ENCODE measurements at places on chromosomes 12 and 14. TPM values are rescaled to one million over a fixed set of nuclear protein-coding genes. Genes with fewer than 3 reads are reported as not detected.
A peak's percentile ranks its signal among the peaks of the same experiment; 100 is the strongest.

DNA sequence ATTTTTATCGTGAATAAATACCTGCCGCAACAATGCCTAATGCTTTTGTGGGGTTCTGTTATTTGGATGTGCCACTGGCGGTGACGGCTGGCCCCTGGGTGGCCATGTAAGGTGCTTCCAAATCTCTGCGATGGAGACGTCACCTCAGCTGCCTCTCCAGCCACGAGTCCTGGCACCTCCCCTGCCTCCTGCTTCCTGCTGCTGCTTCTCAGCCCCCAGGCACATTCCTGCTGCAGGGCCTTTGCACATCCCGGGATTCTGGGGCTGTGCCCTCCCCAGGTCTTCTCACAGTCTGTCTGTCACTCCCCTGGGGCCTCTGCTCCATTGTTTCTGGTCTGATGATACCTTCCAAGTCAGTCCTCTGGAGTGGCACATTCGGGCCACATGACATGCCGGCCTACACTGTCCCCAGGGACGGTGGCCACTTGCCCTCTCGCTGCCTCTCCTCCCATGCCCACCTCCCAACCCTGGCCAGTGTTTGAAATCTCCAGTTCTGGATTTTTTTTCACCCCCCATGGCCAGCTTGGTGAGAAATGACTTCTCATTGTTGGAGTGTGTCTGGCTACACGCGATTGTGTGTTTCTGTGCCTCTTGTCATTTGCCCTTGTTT lies 151.8 kb downstream of the KIF26A start:
- no peak overlapping the region for H3K4me3 ChIP-seq
- no peak for DNase-seq
- H3K27ac ChIP-seq: no peak overlapping the region
- H3K36me3 ChIP-seq: no peaks in the 10 kb centered on the region

DNA sequence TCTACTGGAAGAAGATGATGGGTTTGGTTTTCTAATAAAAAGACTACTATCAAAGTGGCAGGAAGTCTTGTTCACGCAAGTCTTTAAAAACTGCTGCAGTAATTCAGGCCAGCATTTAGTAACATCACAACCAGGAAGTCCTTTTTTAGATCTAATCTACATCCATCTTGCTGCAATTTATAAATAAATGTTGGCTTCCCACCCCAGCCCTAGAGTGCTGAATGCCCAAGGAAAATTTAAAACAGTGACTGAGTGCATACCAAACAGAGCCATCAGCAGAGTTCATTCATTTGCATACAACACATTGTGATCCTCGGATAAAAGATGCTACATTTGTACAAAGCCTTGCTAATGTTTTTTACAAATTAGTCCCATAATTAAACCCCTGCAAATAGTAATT lies 72.1 kb downstream of the PHLDA1 start:
- peaks cover 21% of the 10 kb centered on the region for H3K4me1 ChIP-seq
- H3K27me3 ChIP-seq: peaks cover 2% of the 10 kb centered on the region
- no peak for DNase-seq

DNA sequence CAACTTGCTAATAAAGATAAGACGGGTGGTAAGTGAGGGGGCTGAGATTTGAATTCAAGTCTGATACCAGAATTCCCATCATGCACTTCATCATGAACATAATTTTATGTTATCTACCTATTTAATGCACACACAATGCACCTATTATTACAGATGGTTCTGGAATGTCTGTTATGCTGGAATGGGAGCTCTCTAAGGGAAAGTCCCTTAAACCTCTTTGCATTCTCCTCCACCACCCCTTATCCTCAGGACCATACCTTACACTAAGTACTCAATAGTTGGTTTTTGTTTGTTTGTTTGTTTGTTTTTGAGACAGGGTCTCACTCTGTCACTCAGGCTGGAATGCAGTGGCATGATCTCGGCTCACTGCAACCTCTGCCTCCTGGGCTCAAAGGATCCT lies 7.0 kb upstream of the MSI1 start:
- no peak overlapping the region for H3K27ac ChIP-seq
- H3K36me3 ChIP-seq: no peaks in the 10 kb centered on the region
- H3K27me3 ChIP-seq: peaks cover 39% of the 10 kb centered on the region

DNA sequence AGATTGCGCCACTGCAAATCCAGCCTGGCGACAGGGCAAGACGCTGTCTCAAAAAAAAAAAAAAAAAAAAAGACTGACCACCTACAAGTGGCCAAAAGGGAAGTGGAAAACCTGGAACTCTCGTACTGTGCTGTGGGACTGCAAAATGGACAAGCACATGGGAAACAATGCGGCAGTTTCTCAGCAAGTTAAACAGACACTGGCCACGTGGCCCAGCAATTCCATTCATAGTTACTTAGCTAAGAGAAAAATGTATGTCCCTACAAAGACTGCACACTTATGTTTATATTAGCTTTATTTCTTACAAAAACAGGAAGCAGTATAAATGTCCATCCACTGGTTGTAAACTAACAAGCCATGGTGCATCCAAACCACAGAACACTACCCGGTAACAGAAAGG lies 5.6 kb downstream of the CHFR start:
- no peak overlapping the region for H3K4me3 ChIP-seq
- no peak overlapping the region for H3K27ac ChIP-seq
- H3K36me3 ChIP-seq: peaks cover 9% of the 10 kb centered on the region
- H3K27me3 ChIP-seq: peaks cover 3% of the 10 kb centered on the region
- DNase-seq: no peak
- peaks cover 51% of the 10 kb centered on the region for H3K4me1 ChIP-seq

DNA sequence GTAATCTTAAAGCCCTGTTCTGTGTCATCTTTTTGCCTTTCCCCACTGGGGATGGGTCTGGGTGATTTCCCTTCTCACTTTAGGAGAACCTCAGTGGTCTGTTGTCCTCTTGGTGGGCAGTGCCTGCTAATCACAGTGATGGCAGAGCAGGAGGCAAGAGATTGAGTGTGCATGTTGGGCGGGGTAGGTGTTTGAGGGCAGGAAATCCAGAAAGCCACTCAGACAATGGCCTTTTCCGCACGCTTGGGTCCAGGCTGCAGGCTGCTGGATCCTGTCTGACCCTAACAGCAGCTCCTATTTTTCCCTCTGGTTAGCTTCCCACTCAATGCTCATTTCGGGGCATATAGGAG lies 13.7 kb upstream of the ITGA5 start:
- H3K4me1 ChIP-seq: peaks cover 72% of the 10 kb centered on the region
- peaks cover 3% of the 10 kb centered on the region for H3K27me3 ChIP-seq
- peak overlapping the region; percentile 92 for H3K27ac ChIP-seq
- H3K4me3 ChIP-seq: peak overlapping the region; percentile 82
- peak; percentile 72 for DNase-seq

- peaks cover 2% of the 10 kb centered on the region for H3K27me3 ChIP-seq
- DNase-seq: no peak
- H3K27ac ChIP-seq: no peak overlapping the region
- H3K4me3 ChIP-seq: no peak overlapping the region
- H3K36me3 ChIP-seq: peaks cover 12% of the 10 kb centered on the region
Measured at GRCh38 chr14:68636597-68636996, 156.3 kb downstream of the ZFP36L1 start.

GRCh38 chr12:109156586-109156985 lies 40.2 kb downstream of the ACACB start:
- no peaks in the 10 kb centered on the region for H3K36me3 ChIP-seq
- no peak for DNase-seq
- H3K4me1 ChIP-seq: peaks cover 16% of the 10 kb centered on the region
- H3K4me3 ChIP-seq: no peak overlapping the region
- no peak overlapping the region for H3K27ac ChIP-seq
- H3K27me3 ChIP-seq: no peaks in the 10 kb centered on the region

DNA sequence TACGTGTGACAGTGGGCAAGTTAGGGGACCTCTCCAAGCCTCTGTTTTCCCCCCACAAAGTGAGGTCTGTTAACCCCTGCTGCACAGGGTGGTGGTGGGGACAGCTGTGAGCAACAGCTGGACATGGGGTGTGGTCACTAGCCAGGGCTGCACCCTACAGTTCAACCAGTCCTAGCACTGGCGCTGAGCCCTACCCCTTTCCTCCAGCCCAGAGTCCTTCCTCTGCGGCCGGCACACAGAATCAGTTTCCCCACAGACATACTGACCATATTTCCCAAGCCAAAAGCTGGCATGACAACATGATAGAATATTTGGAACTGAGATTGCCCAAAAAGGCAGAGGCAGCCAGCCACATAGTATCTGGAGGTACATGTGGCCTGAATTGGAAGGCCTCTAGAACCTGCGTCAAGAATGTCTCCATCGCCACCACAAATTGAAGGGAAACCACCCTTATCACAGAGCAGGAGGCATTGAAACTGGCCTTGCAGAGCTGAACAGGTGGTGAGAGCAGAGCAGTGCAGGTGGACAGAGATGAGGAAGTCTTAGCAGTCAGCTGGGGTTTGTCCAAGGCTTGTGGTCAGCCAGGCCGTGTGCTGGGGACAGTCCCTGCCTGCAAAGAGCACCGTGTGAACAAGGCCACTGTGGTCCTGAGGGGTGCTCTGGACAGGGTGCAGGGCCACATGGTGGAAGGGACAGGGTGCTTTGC lies 21.2 kb downstream of the DEGS2 start:
- DNase-seq: no peak
- peak overlapping the region; percentile 59 for H3K27ac ChIP-seq
- peaks cover 4% of the 10 kb centered on the region for H3K4me1 ChIP-seq
- H3K4me3 ChIP-seq: no peak overlapping the region
- peaks cover 52% of the 10 kb centered on the region for H3K36me3 ChIP-seq

- H3K36me3 ChIP-seq: peaks cover 5% of the 10 kb centered on the region
- no peak for DNase-seq
- peaks cover 38% of the 10 kb centered on the region for H3K4me1 ChIP-seq
- H3K27ac ChIP-seq: peak overlapping the region; percentile 66
Measured at GRCh38 chr12:53226815-53227214, 5.2 kb downstream of the RARG start.

- peaks cover 2% of the 10 kb centered on the region for H3K4me1 ChIP-seq
- H3K27ac ChIP-seq: no peak overlapping the region
- DNase-seq: no peak
Measured at GRCh38 chr12:51910691-51911090, 3.4 kb downstream of the ACVRL1 start.

GRCh38 chr14:92848887-92849286 lies 54.8 kb downstream of the GOLGA5 start:
- H3K4me3 ChIP-seq: no peak overlapping the region
- no peak for DNase-seq
- H3K36me3 ChIP-seq: peaks cover 7% of the 10 kb centered on the region
- peaks cover 14% of the 10 kb centered on the region for H3K4me1 ChIP-seq
- H3K27me3 ChIP-seq: peaks cover 2% of the 10 kb centered on the region

- DNase-seq: no peak
- H3K36me3 ChIP-seq: no peaks in the 10 kb centered on the region
- no peak overlapping the region for H3K27ac ChIP-seq
- H3K4me3 ChIP-seq: no peak overlapping the region
- peaks cover 3% of the 10 kb centered on the region for H3K27me3 ChIP-seq
- no peaks in the 10 kb centered on the region for H3K4me1 ChIP-seq
Measured at GRCh38 chr12:13369474-13370056, 173.0 kb downstream of the EMP1 start.

DNA sequence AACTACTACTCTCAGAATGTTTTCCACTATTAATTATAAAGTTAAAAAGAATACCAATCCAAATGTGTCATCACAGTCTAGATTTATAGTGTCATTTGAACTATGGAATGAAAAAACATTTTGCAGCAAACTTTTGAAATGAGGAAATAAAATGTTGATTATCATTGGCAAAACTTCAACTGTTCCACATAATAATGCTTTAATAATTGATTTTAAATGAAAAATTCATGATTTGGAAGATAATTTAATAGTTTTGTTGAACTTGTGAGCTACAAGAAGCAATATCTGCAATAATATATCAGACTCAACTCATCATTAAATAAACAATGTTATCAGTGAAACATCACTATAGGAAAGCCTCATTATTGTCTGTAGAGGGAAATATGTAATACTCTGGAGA lies 48.2 kb upstream of the DCN start:
- no peaks in the 10 kb centered on the region for H3K36me3 ChIP-seq
- no peak overlapping the region for H3K4me3 ChIP-seq
- no peak overlapping the region for H3K27ac ChIP-seq

DNA sequence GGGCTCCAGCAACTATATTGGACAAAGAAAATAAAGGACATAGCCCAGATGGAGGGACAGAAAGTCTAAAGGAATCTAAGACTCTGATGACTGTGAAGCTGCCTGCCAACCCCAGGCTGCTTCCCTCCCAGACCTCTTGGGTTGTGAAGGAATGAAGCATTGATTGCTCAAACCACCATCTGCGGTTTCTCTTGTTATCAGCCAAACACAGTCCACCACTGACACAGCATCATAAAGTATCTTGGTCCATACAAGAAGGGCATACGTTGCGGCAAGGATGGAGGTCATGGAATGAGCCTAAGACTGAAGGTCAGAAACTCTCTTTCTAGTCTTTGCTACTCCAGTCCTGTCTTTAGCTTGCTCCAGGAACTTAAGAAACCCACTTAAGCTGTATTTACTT lies 58.5 kb upstream of the PLXNC1 start:
- H3K36me3 ChIP-seq: no peaks in the 10 kb centered on the region
- H3K4me1 ChIP-seq: no peaks in the 10 kb centered on the region
- DNase-seq: no peak
- H3K27me3 ChIP-seq: no peaks in the 10 kb centered on the region
- no peak overlapping the region for H3K4me3 ChIP-seq

- H3K4me3 ChIP-seq: no peak overlapping the region
- H3K27ac ChIP-seq: no peak overlapping the region
- peaks cover under 1% of the 10 kb centered on the region for H3K27me3 ChIP-seq
- no peak for DNase-seq
- H3K4me1 ChIP-seq: no peaks in the 10 kb centered on the region
Measured at GRCh38 chr12:70467476-70467875, 101.4 kb downstream of the KCNMB4 start.

DNA sequence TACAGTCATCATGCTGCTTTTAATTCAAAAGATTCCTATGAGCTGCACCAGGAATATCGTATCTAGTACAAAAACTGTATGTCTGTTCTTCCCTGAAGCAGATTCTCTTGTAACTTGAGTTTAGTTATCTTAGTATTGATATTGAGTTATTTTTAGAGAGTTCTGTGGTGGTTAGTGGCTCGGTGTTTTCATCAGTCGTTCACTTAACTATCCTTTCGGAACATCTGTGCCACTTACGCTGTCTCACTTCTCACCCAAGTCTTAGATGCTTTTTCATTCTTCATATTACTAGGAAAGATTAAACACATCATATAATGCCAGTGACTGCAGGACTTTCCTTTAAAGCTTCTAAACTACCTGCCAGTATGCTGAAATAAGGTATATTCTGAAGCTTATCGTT lies 251.0 kb downstream of the FBXL14 start:
- H3K36me3 ChIP-seq: no peaks in the 10 kb centered on the region
- H3K4me3 ChIP-seq: no peak overlapping the region
- no peaks in the 10 kb centered on the region for H3K27me3 ChIP-seq
- H3K4me1 ChIP-seq: no peaks in the 10 kb centered on the region

DNA sequence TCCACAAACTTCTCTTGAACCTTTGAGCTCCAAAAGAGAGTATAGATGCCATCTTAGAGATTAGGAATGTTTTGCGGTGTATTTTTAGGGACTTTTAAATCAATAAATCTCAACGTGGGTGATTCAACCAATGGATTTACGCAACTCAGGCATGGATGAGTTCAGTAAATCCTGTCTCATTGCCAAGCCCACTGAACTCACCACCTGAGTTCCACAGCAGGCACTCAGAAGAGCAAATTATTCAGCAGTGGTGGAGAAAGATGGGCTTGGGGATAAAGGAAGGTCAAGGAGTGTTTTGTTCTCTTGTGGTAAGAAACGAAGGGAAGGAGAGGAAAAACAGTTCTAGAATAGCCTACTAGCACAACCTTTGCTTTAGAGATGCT lies 68.7 kb upstream of the HMGA2 start:
- H3K4me1 ChIP-seq: no peaks in the 10 kb centered on the region
- H3K27me3 ChIP-seq: peaks cover 2% of the 10 kb centered on the region
- H3K4me3 ChIP-seq: no peak overlapping the region
- no peak overlapping the region for H3K27ac ChIP-seq

Gene SPTB
- 0.29 TPM for polyA plus RNA-seq

Gene SMOC1
- polyA plus RNA-seq: not detected

Gene PTPN6
- 513 TPM for polyA plus RNA-seq

Gene PLEKHA5
- polyA plus RNA-seq: 3.4 TPM

Gene NTF3
- not detected for polyA plus RNA-seq

Gene TAS2R9
- not detected for polyA plus RNA-seq

Gene LYZ
- 351 TPM for polyA plus RNA-seq

Gene ARHGEF25
- polyA plus RNA-seq: 0.27 TPM

Gene TAOK3
- polyA plus RNA-seq: 162 TPM

All from immature natural killer cell (primary cell).